ENCODE measurements at places on chromosomes 16 and 17. TPM values are rescaled to one million over a fixed set of nuclear protein-coding genes. Genes with fewer than 3 reads are reported as not detected.

DNA sequence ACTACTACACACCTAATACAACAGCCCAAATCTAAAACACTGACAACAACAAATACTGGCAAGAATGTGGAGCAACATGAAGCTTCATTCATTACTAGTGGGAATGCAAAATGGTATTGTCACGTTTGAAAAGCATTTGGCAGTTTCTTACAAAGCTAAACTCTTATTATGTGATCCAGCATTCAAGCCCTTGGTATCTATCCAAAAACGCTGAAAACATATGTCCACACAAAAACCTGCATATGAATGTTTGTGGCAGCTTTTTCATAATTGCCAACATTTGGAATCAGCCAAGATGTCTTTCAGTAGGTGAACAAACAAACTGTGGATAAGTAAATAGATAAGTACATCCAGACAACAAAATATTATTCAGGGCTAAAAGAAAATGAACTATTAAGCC is 501.1 kb upstream of the KIF2B start:
- H3K4me1 ChIP-seq, result no peaks in the 10 kb centered on the region
- H3K27ac ChIP-seq, result no peak overlapping the region
- DNase-seq, result no peak
- H3K27me3 ChIP-seq, result no peaks in the 10 kb centered on the region
- H3K36me3 ChIP-seq, result no peaks in the 10 kb centered on the region
- no peak overlapping the region for H3K4me3 ChIP-seq

GRCh38 chr17:81992306-81993102 is 15.1 kb downstream of the ASPSCR1 start:
- H3K36me3 ChIP-seq, result no peaks in the 10 kb centered on the region
- H3K4me1 ChIP-seq, result peaks cover 45% of the 10 kb centered on the region
- H3K4me3 ChIP-seq, result no peak overlapping the region
- no peaks in the 10 kb centered on the region for H3K27me3 ChIP-seq

GRCh38 chr17:76747716-76748363 is 9.9 kb downstream of the MFSD11 start:
- no peak for DNase-seq
- H3K27me3 ChIP-seq, result no peaks in the 10 kb centered on the region
- peaks cover 83% of the 10 kb centered on the region for H3K36me3 ChIP-seq
- H3K27ac ChIP-seq, result no peak overlapping the region

DNA sequence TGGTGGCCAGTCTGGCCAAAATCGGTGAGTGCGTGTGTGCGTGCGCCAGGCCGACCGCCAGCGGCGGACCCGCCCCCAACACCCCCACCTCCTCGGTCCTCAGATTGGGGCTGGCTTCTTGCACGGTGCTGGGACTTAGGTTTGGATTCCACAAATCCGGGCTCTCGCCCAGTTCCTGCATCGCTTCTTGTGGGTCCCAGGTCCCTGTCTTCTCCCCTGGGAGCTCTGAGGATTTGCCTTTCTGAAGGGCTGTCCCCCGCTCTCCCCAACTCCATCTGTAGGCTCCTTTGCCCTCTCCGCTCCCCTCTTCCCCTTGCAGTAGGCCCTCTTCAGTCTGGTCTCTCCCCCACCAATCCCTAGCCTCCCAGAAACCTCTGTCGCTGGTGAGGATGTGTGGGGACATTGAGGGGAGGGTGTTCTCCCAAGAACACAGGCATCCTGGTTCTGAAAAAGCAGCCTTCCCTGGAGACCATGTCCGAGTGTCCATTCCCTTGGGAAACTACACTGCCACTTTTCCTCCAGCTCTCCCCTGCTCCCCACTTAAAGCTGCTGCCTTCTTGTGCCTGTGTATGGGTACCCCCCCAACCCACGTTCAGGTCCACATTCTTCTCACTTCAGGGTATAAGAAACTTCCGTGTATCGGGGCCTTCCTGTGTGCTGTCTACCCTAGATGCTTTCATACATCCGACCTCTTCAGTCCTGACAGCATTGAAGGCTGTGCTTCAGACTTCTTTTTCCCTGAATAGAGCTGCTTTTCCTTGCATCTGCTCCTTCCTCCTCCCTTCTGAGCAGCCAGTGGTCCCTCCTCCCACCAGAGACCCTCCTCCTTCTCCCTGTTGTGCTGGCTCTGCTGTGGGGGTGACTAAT is 632 bp downstream of the SLC9A5 start:
- peaks cover 36% of the 10 kb centered on the region for H3K4me1 ChIP-seq
- no peaks in the 10 kb centered on the region for H3K36me3 ChIP-seq
- peaks cover 43% of the 10 kb centered on the region for H3K27me3 ChIP-seq
- peak overlapping the region; percentile 30 for H3K4me3 ChIP-seq

DNA sequence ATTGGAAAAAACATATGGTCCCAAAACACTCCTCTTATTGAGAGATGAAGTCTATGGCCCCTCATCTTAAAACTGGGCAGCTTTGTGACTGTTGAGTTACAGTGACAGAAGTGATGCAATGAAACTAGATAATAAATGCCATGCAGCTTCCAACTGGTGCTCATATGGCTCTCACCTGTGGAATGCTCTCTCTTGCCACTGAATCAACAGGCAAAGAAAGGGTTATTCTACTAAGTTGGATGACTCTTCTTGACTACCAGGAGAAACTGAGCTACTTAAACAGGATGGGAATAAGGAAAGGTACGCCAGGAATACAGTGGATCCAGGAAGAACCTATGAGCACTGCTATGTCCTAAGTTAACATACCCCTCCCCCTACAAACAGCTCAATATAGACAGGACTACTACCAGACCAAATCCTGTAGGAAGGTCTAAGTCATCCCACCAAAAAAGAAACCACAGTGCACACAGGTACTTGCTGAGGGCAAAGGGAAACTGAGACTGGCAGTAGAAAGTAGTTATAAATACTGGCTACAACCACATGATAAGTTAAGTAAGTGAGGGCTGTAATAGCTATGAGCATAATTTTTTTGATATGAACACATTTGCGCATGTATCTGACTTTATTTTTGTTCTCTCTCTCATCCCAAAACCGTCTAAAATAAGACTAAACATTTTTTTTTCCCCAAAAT is 398.5 kb downstream of the ZFHX3 start:
- H3K4me1 ChIP-seq, result no peaks in the 10 kb centered on the region
- no peaks in the 10 kb centered on the region for H3K36me3 ChIP-seq
- no peak for DNase-seq
- H3K27me3 ChIP-seq, result no peaks in the 10 kb centered on the region

GRCh38 chr17:39794249-39794970 is 56.7 kb downstream of the GRB7 start:
- no peaks in the 10 kb centered on the region for H3K27me3 ChIP-seq
- no peaks in the 10 kb centered on the region for H3K4me1 ChIP-seq
- no peak overlapping the region for H3K4me3 ChIP-seq
- no peak for DNase-seq
- no peaks in the 10 kb centered on the region for H3K36me3 ChIP-seq
- H3K27ac ChIP-seq, result peak overlapping the region; percentile 9

MT1A gene
- 34.2 TPM for total RNA-seq

WDR90 gene
- total RNA-seq, result 26.5 TPM
